ENCODE measurements at places on chromosomes 6 and 20.

DNA sequence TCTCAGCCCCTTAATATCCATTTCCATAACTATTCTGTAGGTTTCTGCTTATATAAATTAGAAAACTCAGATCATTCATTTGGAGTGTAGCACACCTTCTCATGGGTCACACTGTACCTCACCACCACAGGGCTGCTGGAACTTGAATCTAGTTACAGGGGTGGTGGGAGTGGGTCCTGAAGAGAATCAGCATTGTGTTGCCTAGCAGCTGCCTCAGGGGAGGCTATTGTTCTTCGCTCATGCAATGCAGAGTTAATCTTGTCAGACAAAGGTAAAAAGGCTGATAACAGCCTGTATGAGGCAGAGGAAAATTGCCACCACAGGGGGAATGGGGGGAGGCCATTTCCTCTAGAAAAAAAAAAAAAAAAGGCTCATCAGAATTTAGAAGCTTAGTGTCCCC, 496.0 kb upstream of the ADGRB3 start:
- H3K4me1 ChIP-seq: no peaks in the 10 kb centered on the region
- no peaks in the 10 kb centered on the region for H3K36me3 ChIP-seq
- H3K27ac ChIP-seq: no peak overlapping the region
- DNase-seq: no peak
- no peaks in the 10 kb centered on the region for H3K27me3 ChIP-seq
- no peak overlapping the region for H3K4me3 ChIP-seq

- DNase-seq: no peak
- H3K27ac ChIP-seq: no peak overlapping the region
- no peaks in the 10 kb centered on the region for H3K27me3 ChIP-seq
- H3K36me3 ChIP-seq: no peaks in the 10 kb centered on the region
- H3K4me3 ChIP-seq: no peak overlapping the region
- no peaks in the 10 kb centered on the region for H3K4me1 ChIP-seq
Measured at GRCh38 chr6:51120016-51120415, 301.3 kb downstream of the TFAP2B start.

- H3K36me3 ChIP-seq: no peaks in the 10 kb centered on the region
- peaks cover 41% of the 10 kb centered on the region for H3K4me1 ChIP-seq
- H3K27ac ChIP-seq: no peak overlapping the region
- no peaks in the 10 kb centered on the region for H3K27me3 ChIP-seq
- no peak overlapping the region for H3K4me3 ChIP-seq
- DNase-seq: no peak
Measured at GRCh38 chr6:137248702-137249101, 29.5 kb upstream of the IFNGR1 start.

GRCh38 chr20:37238935-37239451, 22.6 kb downstream of the GHRH start:
- H3K4me1 ChIP-seq: no peaks in the 10 kb centered on the region
- peaks cover 100% of the 10 kb centered on the region for H3K36me3 ChIP-seq
- no peaks in the 10 kb centered on the region for H3K27me3 ChIP-seq
- no peak overlapping the region for H3K27ac ChIP-seq
- H3K4me3 ChIP-seq: no peak overlapping the region

DNA sequence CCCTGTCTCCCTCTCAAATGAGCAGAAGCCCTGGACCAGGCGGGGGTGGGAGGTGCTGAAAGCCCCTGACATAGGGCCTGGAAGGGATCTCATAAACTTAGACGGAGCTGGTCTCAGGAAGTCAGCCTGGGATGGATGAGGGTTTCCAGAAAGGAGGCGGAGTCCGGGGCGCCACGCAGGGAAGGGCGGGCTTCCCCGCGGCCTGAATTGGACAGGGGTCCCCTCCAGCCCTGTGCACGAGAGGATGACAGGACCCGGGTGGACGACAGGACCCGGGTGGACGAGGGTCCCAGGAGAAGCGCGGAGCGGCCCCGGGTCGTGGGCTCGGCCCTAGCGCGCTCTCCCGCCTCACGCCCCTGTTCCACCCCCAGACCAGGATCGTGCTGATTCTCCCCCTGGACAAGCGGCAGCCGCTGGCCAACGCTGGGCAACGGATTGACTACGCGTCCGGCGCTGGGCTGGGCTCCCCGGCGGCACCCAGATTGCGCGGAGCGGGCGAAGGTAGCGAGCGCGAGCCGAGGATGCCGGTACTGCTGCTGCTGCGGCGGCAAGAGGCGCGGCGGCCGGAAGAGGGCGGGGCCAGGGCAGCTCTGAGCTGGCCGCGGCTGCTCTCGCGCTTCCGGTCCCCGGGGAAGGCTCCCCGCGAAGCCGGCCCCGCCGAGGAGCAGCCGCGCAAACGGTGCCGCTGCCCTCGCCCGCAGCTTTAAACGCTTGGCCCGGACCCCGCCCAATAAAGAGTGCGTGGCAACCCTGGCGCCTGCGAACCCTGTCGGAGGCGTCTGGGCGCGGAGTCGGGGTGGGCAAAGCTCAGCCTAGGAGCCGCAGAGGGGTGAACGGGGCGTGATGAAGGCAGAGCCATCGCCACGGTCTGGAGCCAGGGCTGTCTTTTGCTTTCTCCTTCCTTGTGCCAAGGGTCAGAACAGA, 1.3 kb downstream of the C20orf144 start:
- peak; percentile 99 for DNase-seq
- H3K27ac ChIP-seq: peak overlapping the region; percentile 77
- H3K27me3 ChIP-seq: no peaks in the 10 kb centered on the region
- H3K4me3 ChIP-seq: peak overlapping the region; percentile 74
- peaks cover 14% of the 10 kb centered on the region for H3K36me3 ChIP-seq
- H3K4me1 ChIP-seq: peaks cover 18% of the 10 kb centered on the region

DNA sequence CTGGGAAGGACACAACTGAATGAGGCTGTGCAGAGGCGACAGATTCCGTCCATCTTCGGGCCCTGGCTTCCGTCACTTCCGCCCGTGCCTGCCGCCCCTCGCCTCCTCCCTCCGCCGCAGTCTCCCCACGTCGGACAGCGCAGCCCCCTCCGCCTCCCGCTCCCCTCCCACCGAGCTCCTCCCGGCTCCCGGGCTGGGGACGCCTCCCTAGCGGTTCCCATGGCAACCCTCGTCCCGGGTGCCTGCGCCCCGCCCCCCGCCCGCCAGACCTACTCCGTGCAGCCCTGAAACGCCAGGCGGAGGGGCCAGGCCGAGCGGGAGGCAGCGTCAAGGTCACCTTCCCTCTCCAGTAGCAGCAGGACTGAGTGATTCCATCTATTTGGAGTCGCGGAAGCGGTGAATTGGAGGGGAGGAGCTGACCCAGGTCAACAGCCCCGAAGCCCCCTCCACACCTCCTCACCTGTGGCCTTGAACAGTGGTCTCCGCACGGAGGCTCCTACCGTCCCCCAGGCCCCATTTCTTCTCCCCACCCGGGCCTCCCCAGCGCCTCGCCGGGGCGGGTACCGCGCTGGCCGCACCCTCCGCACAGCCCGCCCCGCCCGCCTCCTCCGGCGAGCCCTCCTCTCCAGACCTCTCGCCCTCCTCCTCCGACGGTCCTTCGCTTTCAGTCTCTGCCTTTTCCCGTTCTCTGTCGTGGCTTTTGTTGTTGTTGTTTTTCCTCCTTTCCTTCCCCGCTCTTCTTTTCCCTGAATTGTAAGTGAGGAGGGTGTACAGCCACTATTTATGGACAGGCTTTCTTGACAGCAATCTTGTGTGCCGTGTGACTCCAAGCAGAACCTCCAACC, 951 bp downstream of the NRSN2 start:
- DNase-seq: peak; percentile 93
- H3K27me3 ChIP-seq: peaks cover 18% of the 10 kb centered on the region
- H3K36me3 ChIP-seq: no peaks in the 10 kb centered on the region
- peaks cover 16% of the 10 kb centered on the region for H3K4me1 ChIP-seq
- peak overlapping the region; percentile 79 for H3K27ac ChIP-seq

GRCh38 chr20:3796477-3797225, 541 bp downstream of the CDC25B start:
- peaks cover 64% of the 10 kb centered on the region for H3K4me1 ChIP-seq
- no peak for DNase-seq
- H3K4me3 ChIP-seq: peak overlapping the region; percentile 79
- no peaks in the 10 kb centered on the region for H3K27me3 ChIP-seq
- H3K27ac ChIP-seq: peak overlapping the region; percentile 73

DNA sequence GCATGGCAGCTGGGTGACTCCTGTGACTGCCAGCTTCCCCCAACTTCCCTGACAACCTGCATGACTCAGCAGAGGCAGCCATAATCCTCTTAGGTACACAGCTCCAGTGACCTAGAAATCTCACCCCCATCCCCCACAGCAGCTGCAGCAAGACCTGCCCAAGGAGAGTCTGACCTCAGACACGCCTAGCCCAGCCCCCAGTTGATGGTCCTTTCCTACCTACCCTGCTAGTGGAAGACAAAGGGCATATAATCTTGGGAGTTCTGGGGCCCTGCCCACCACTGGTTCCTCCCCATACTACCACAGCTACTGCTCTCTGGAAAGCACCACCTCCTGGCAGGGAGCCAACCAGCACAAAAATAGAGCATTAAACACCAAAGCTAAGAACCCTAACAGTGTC, 90.2 kb downstream of the F13A1 start:
- no peak overlapping the region for H3K4me3 ChIP-seq
- H3K4me1 ChIP-seq: no peaks in the 10 kb centered on the region

DNA sequence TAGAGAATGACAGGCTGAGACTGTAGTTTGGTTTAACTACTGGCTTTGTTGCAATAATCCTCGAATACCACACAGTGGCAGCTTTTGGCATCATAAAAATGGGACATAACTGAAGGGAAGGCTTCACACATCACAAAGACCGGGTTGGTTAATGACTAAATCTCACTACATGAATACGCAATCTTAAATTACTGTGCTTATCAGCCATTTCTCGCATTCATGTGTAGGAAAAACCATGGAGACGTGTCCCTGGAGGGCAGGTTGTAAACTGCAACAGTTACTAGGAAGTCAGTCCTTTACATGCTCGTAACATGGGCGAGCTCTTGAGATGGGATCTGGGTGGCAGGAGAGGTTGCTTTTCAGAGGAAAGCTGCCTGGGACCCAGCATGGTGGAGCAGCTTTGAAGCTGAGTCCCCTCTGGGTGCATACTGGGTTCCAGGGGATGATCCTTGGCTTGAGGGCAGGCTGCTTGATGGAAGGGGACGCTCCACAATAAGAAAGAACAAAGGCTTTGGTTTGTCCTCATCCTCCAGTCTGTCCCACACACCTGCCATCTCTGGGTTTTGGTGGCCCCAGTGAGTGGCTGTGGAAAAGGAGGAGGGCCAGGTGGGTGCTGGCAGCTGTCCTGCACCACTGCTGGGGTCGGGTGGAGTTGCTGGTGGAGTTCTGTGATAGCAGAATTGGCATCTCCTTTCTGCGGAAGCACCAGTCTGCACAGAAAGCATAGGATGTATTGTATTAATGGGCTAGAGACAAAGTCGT, 2.1 kb downstream of the RPS21 start:
- no peak overlapping the region for H3K27ac ChIP-seq
- H3K4me1 ChIP-seq: peaks cover 32% of the 10 kb centered on the region
- H3K4me3 ChIP-seq: no peak overlapping the region

DNA sequence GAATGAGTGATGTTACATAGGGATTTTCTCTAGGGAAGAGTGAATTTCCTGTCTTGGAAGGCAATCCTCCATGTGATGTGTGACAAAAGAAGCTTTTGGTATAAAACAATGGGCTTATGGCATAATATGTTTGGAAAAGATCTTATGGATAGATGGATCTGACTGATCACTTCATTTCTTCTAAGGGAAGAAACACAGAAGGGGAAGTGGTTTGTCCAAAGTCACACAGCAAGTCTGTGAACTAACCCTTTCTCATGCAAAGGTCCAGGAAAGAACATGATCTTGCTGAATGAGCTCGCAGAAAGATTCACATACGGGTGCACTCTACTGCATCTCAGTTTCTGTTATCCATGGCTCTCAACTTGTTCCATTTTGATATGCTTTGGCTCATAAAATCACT, 575.9 kb upstream of the JAG1 start:
- H3K36me3 ChIP-seq: no peaks in the 10 kb centered on the region
- no peaks in the 10 kb centered on the region for H3K4me1 ChIP-seq
- no peak overlapping the region for H3K27ac ChIP-seq
- no peak overlapping the region for H3K4me3 ChIP-seq

GRCh38 chr20:44594730-44595129, 12.4 kb downstream of the PKIG start:
- H3K4me3 ChIP-seq: no peak overlapping the region
- peak overlapping the region; percentile 16 for H3K27ac ChIP-seq
- H3K4me1 ChIP-seq: peaks cover 53% of the 10 kb centered on the region

GRCh38 chr6:119480961-119481497, 131.5 kb upstream of the MAN1A1 start:
- H3K27me3 ChIP-seq: no peaks in the 10 kb centered on the region
- no peaks in the 10 kb centered on the region for H3K4me1 ChIP-seq

DNA sequence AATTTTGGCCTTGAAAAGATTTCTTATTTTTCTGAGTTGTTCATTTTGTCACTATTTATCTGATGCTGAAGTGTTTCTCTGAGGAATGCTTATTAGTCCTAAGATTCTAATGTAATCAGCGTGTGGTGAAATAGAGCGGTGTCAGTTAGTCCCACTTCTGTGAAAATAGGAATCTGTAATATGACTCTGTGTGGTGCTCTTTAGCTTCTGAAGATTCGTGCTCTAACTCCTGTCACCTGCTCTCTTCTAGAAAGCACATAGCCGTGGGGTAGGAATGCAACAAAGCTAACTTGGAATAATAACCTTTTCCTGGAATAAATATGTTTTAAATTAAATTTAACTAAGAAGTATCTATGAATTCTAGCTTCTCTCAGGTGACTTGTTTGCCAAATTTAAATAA, 90.4 kb downstream of the BCKDHB start:
- no peak overlapping the region for H3K4me3 ChIP-seq
- H3K27me3 ChIP-seq: no peaks in the 10 kb centered on the region
- no peaks in the 10 kb centered on the region for H3K4me1 ChIP-seq

DNA sequence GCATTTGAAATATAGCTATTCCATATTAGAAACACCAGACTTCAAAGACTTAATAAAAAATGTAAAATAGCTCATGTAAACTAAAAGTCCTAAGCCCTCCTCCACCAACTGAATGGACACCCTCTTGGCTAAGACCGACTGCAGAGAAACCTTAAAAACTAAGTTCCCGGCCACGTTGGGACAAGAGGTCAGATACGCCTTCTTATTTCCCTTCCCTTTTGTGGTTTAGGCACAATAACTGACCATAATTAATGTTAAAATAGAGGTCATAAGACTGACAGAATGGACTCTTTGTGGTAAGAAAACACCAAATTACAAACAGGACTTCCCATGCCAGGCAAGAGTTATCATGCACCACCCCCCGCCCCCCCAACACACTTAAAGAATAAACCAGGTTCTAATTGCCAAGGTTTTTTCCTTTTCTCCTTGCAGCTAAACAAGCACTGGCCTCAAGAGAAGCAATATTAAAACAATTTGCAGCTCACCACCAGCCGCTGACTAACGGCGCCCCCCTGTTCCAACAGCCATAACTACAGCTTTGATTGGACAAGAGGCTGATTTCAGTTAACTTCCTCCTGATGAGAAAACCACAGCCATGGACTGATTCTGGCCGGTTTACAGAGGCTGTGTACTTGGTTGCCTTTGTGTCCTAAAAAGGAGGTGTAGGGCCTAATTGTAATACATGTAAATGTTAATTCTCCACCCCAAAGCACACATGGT, 10.7 kb upstream of the LAMP5 start:
- H3K4me3 ChIP-seq: no peak overlapping the region
- H3K4me1 ChIP-seq: peaks cover 8% of the 10 kb centered on the region
- H3K36me3 ChIP-seq: no peaks in the 10 kb centered on the region
- H3K27ac ChIP-seq: no peak overlapping the region
- peaks cover 40% of the 10 kb centered on the region for H3K27me3 ChIP-seq

Measured in left lung (tissue), 14 donors.